ENCODE measurements at places on chromosomes 1 and 21. TPM values are rescaled to one million over a fixed set of nuclear protein-coding genes. Genes with fewer than 3 reads are reported as not detected.

DNA sequence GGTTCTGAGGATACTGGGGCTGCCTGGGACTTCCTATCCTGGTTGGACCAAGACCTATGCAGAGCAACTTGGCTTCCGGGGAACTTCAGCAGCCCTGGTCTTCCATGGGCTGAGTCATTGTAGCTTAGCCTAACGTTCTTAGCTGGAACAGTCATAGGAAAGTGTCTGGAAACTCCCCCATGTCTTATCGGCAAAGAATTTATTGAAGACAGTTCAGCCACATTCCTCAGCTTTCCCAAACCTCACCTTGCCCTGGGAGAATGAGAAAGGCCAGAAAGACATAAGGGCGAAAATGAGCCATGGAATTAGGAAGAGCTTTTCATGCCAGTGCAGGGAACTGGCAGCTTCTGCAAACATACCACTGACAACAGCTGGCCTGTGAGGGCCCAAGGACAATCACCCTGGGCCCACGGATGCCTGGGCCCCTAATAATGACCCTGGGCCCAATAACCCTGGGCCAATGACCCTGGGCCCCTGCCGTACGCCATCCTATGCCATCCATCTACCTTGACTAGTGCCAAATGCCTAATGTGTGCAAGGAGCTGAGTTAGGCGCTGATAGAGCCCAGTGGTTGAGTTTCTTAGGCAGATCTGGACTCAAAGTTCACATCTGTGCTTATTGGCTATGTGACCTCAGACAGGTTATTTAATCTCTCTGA, 114.4 kb upstream of the GADD45A start:
- no peaks in the 10 kb centered on the region for H3K4me1 ChIP-seq
- no peaks in the 10 kb centered on the region for H3K27me3 ChIP-seq
- H3K4me3 ChIP-seq, result no peak overlapping the region
- H3K36me3 ChIP-seq, result no peaks in the 10 kb centered on the region
- no peak overlapping the region for H3K27ac ChIP-seq
- no peak for DNase-seq

DNA sequence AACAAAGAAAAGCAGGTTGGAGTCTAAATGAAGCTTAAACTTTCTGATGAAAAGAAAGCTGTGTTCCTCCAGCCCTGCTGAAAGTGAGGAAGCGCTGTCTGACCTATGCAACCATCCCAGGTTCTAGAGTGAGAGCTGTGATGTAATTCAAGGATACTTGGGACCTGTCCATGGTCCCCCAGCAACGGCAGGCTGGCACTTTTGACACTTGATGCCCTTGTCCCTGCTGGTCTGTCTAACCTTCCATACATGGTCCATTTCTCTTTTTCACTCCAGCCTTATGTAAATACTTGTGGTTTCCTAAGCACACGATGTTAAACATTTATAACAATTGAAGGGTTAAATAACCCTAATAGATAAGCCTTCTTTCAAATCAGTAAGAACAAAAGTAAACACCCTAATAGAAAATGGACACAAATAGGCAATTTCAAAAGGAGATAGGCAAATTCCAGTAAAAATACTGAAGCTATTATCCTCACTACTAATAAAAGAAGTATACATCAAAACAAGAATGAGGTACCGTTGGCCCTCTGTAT, 17.7 kb upstream of the KDM4A start:
- no peaks in the 10 kb centered on the region for H3K27me3 ChIP-seq
- no peak overlapping the region for H3K4me3 ChIP-seq
- DNase-seq, result no peak

DNA sequence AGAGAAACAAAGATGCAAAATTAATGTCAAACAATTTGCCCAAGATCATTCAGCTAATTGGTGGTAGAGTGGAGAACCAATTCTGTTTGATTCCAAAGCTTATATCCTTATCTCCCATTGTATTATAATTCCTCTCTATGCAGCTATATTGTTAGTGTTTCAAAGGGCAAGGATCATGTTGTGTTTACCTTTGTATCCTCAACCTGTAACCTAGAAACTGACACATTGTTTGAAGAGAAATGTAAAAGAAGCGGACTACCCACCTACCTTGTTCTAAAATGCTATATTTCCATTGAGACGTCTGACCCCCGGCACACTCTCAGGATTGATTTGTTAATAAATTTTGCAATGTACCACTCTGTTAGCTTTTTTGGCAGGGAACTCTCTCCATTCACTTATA, 9.3 kb downstream of the RAVER2 start:
- H3K36me3 ChIP-seq, result no peaks in the 10 kb centered on the region
- DNase-seq, result no peak
- H3K4me3 ChIP-seq, result no peak overlapping the region
- no peak overlapping the region for H3K27ac ChIP-seq

DNA sequence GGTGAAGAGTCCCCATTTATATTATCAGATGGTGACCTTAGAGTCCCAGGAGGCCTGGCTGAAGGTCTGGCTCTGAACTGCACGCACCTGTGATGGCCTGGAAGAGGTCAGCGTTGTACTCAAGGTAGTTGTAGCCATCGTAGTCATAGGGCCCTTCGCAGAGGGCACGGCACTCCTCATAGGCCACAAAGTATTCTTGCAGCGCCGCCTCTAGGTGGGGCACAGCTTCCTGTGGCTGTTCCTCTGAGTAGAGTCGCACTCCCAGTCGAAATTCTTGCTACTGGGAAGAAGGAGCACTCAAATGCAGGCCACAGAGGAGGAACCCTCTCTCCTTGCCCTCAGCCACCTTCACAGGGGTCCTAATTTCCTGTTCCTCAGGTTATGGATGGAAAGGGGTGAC, 7.7 kb downstream of the P3H1 start:
- DNase-seq, result no peak

GRCh38 chr1:184112176-184112948, 60.8 kb downstream of the TSEN15 start:
- no peaks in the 10 kb centered on the region for H3K36me3 ChIP-seq
- H3K4me3 ChIP-seq, result no peak overlapping the region
- peaks cover 10% of the 10 kb centered on the region for H3K4me1 ChIP-seq
- DNase-seq, result no peak

DNA sequence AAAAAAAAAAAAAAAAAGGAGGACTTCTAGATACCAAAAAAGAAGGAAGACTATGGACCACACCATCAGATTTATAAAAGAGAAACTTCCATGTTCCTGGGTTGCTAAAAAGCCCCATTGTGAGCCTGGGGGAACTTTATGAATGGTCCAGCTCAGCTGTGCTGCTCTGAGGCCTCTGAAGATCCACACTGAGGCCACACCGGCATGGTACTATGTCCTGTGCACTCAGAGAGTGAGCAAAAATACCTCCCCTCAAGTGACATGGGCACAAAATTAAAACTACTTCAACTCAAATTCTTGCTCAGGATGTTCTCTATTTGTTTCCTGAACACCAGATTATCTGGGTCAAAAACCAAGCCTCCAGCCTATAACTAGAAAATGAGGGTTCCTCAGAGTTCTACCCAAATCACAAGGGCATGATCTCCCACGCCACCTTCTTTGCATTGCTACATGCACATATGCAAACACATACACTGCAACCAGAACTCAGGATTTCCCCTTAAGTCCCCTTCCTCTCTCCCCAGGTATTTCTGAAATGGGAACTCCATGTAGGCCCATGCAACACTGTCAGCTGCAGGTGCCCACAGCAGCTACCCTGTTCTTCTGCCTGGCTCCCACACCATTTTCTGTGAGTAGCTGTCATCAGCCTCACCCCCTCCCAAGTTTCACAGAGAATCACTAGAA, 94.4 kb downstream of the SH3GLB1 start:
- no peaks in the 10 kb centered on the region for H3K4me1 ChIP-seq
- no peak for DNase-seq
- H3K27me3 ChIP-seq, result no peaks in the 10 kb centered on the region
- H3K4me3 ChIP-seq, result no peak overlapping the region

GRCh38 chr1:39733161-39733560, 5.5 kb upstream of the PPIE start:
- peaks cover 3% of the 10 kb centered on the region for H3K27me3 ChIP-seq
- no peaks in the 10 kb centered on the region for H3K36me3 ChIP-seq
- DNase-seq, result no peak
- H3K4me3 ChIP-seq, result no peak overlapping the region
- peaks cover 21% of the 10 kb centered on the region for H3K4me1 ChIP-seq
- no peak overlapping the region for H3K27ac ChIP-seq

- no peak overlapping the region for H3K4me3 ChIP-seq
- no peaks in the 10 kb centered on the region for H3K4me1 ChIP-seq
- no peak overlapping the region for H3K27ac ChIP-seq
- no peak for DNase-seq
- H3K27me3 ChIP-seq, result no peaks in the 10 kb centered on the region
These were observed 489.0 kb downstream of the USP25 start for GRCh38 chr21:16218682-16219343.

- peaks cover 68% of the 10 kb centered on the region for H3K36me3 ChIP-seq
- H3K27ac ChIP-seq, result peak overlapping the region; percentile 65
- DNase-seq, result peak; percentile 48
These were observed 25.1 kb upstream of the LSS start for GRCh38 chr21:46253610-46254124.

DNA sequence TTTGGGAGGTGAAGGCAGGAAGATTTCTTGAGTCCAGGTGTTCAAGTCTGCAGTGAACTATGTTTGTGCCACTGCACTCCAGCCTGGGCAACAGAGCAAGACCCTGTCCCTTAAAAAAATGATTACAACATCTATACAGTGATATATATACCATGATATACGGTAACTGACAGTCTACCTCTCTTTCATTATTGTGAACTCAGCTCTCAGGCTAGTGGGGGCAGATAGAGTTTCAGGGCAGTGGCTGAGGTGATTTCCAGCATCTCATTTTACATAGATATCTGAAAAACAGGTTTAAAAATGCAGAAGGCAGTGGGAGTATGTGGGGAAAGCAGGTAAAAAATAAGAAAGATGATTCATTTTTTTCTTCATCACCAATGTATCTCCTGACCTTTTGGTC, 8.1 kb upstream of the NTNG1 start:
- H3K27me3 ChIP-seq, result no peaks in the 10 kb centered on the region
- no peaks in the 10 kb centered on the region for H3K4me1 ChIP-seq
- H3K4me3 ChIP-seq, result no peak overlapping the region
- no peak overlapping the region for H3K27ac ChIP-seq

DNA sequence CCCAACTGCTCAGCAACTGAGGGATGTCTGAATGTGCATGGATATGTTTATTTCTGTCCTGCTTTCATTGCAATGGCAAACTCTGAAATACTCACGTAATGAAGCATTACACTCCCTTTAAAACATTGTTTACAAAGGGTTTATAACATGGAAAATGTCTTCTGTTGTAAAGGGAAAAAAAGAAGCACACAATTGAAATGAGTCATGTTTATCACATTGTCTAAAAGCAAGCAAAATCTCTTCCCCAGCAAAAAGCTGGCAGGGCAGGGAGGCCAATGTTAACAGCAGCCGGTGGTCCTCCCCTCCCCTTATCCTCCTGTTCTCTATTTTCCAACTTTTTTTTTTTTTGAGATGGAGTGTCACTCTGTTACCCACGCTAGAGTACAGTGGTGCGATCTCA, 3.9 kb upstream of the EFNA1 start:
- DNase-seq, result no peak
- no peak overlapping the region for H3K27ac ChIP-seq
- no peak overlapping the region for H3K4me3 ChIP-seq
- H3K4me1 ChIP-seq, result peaks cover 26% of the 10 kb centered on the region
- H3K27me3 ChIP-seq, result peaks cover 18% of the 10 kb centered on the region

GRCh38 chr1:112997781-112998180, 41.8 kb upstream of the SLC16A1 start:
- no peaks in the 10 kb centered on the region for H3K36me3 ChIP-seq
- no peaks in the 10 kb centered on the region for H3K4me1 ChIP-seq
- no peak overlapping the region for H3K4me3 ChIP-seq
- DNase-seq, result no peak
- H3K27me3 ChIP-seq, result no peaks in the 10 kb centered on the region

DNA sequence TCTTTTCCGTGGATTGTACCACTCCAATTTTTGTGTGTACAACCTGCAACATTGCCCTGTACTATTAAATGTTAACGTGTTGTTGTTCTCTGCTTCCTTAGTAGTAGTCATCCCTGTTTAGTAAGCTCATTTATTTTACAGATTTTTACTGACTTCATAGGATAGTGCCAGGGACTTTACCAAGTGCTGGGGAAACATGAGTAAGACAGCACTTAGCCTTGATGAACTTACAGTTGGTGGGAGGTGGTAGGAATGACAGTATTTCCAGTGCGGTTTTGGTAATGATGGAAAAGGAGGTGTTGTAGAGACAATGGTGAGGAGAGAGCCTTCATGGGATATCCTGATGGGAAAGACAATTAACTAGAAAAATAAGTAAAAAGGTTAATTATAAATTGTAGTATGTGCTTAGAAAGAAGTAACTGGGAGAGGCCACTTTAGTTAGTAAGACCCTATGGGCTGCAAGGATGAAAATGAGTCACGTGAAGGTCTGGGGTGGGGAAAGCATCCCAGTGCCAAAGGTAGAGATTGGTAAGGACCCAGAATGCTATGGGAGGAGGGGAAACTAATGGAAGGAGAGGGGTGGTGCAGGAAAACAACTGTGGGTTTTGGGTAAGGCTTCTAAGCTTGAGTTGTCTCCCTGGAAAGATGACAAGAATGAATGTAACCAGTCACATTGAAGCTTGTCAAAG, 1.7 kb downstream of the RLF start:
- peaks cover 11% of the 10 kb centered on the region for H3K4me1 ChIP-seq
- peak overlapping the region; percentile 91 for H3K4me3 ChIP-seq
- no peaks in the 10 kb centered on the region for H3K27me3 ChIP-seq
- no peak for DNase-seq
- H3K36me3 ChIP-seq, result no peaks in the 10 kb centered on the region

GRCh38 chr1:206793620-206794019, 21.3 kb upstream of the IL10 start:
- DNase-seq, result no peak
- H3K27ac ChIP-seq, result no peak overlapping the region
- peaks cover 27% of the 10 kb centered on the region for H3K4me1 ChIP-seq

- DNase-seq, result no peak
- no peak overlapping the region for H3K4me3 ChIP-seq
- peaks cover 30% of the 10 kb centered on the region for H3K4me1 ChIP-seq
- peaks cover 4% of the 10 kb centered on the region for H3K36me3 ChIP-seq
These were observed 2.4 kb downstream of the SPRTN start for GRCh38 chr1:231340328-231341013.

- H3K27me3 ChIP-seq, result no peaks in the 10 kb centered on the region
- H3K4me3 ChIP-seq, result peak within 1 kb of the TSS; percentile 66
- peak; percentile 89 for DNase-seq
These were observed at the start of the genes CRYZ and TYW3 for GRCh38 chr1:74732960-74733603. Gene CRYZ (minus strand): TSS chr1:74733050. CDS start chr1:74724821, 8,229 bp downstream. Gene TYW3 (plus strand): TSS chr1:74733152. CDS start chr1:74733245, 93 bp downstream.

DNA sequence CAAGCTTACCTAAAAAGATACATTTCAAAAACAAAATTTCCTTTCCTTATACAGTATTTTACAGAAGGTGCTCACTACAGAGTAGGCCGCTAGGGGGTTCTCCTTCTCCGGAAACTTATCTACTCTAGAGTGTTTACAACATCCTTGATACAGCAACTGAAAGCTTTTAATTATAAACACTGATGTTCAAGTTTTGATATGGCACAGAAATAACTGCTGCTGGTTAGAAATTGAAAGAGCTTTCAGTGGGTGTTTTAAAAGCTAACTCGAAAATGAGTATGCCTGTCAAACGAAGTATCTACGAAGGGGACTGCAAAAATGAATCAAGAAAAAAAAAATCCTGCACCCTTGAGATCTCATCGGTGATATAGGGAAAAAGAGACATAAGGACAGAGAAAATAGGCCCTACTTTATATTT, 1.0 kb downstream of the YOD1 start:
- H3K27me3 ChIP-seq, result no peaks in the 10 kb centered on the region
- H3K27ac ChIP-seq, result peak overlapping the region; percentile 67
- peaks cover 25% of the 10 kb centered on the region for H3K4me1 ChIP-seq
- peaks cover 33% of the 10 kb centered on the region for H3K36me3 ChIP-seq

The SV2A gene
- 0.73 TPM for total RNA-seq

The RCSD1 gene
- total RNA-seq, result 130 TPM

The NTMT2 gene
- total RNA-seq, result not detected

The PRRX1 gene
- not detected for total RNA-seq

The HSD3B1 gene
- total RNA-seq, result not detected

The PDC gene
- total RNA-seq, result not detected

The KCNH1 gene
- total RNA-seq, result not detected

The TAS1R1 gene
- not detected for total RNA-seq

The ELF3 gene
- total RNA-seq, result 1.0 TPM

The CSF3R gene
- 11.7 TPM for total RNA-seq

The ADCY10 gene
- total RNA-seq, result 0.42 TPM

Measured in natural killer cell (primary cell).